CD4-positive, alpha-beta T cell treated with Interleukin-15 for 1 hour (primary cell): ENCODE measurements at places on chromosomes 5 and 9.
A peak's percentile ranks its signal among the peaks of the same experiment; 100 is the strongest.

GRCh38 chr5:31231177-31231838 is 37.8 kb downstream of the CDH6 start:
- no peak for DNase-seq

- DNase-seq = peak; percentile 88
Measured at GRCh38 chr9:127611899-127612790, at the start of gene STXBP1. Gene STXBP1, plus strand, starts transcription at chr9:127612277. Its CDS starts 127 bp downstream, at chr9:127612404.

DNA sequence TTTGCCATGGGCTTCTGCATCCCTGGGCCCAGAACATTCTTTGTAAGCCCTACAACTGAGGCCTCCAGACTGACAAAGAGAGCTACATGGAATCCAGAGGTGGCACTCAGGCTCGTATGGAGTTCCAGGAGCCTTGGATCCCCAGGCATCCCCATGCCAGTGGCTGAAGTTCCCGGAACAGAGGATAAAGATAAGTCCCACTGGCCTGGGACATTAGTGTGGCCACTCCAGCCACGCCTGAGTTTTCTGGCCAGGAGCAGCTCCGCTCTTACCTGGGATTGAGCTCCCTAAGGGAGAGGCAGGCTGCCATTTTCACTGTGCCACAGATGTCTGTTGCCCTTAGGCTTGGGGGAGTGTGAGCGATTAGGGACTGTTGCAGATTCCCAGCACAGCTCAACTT is 656.3 kb upstream of the FAM174A start:
- no peak for DNase-seq

- no peak for DNase-seq
Measured at GRCh38 chr5:109669991-109670706, 19.6 kb upstream of the MAN2A1 start.

- no peak for DNase-seq
Measured at GRCh38 chr9:134211811-134212485, 47.6 kb upstream of the RNU6ATAC start.

DNA sequence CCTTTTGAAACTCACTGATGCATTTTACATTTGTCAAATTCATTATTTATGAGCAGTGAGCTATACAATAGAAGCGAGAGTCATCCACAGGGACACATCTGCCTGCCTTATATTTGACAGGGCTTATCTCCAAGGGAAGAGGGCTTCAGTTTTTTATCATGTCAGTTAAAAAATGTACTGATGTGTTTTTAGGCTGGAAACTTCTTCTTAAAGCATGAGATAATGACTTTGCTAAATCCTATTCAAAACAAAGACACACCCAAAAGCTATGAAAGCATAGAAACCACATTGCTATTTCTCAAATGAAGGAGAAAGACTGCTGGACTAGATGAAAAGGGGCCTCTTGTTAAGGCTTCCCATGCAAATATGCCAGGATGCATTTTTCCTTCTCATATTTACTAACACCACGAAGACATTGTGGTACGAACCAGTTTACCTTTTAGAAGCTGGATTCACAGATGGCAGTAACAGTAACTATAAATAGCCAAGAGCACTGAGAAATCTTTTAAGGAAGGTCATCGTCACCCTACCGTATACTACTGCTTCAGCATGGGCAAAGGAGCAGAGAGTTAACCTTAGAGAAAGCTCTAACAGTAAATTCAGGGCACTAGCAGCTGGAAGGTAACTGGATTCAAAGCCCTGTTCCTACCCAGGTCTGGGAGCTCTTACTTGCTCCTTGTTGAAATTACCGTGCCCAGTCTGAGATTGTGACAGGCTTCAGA is 86.3 kb upstream of the IFNK start:
- DNase-seq = no peak

DNA sequence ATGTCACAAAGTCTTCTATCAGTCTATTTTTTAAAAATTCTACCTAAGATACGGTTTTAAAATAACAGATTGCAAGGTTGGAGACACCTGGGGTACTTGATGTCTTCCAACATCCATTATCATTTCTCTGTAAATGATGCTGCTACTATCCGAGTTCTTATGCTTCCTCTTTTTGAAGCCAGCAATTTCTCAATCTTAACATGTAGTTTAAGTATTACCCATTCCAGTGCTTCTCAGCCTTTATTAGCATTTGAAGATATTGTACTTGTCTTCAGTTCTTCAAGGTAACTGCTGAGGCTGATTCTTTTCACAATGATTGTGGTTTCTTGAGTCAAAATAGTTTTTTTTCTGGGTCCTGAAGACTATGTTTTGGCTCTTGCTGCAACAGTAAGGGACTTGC is 96.4 kb upstream of the SELENOP start:
- DNase-seq = no peak

- no peak for DNase-seq
Measured at GRCh38 chr5:97245386-97245785, 62.3 kb upstream of the RIOK2 start.
